Right renal cortex interstitium (tissue), 3 donors: ENCODE measurements at places on chromosomes 2 and 18. TPM values are rescaled to one million over a fixed set of nuclear protein-coding genes. Genes with fewer than 3 reads are reported as not detected.

- DNase-seq = no peak
Observed at GRCh38 chr2:160073284-160073888, 11.0 kb upstream of the PLA2R1 start.

GRCh38 chr2:201633661-201634249 lies 9.5 kb downstream of the TMEM237 start:
- no peak for DNase-seq

DNA sequence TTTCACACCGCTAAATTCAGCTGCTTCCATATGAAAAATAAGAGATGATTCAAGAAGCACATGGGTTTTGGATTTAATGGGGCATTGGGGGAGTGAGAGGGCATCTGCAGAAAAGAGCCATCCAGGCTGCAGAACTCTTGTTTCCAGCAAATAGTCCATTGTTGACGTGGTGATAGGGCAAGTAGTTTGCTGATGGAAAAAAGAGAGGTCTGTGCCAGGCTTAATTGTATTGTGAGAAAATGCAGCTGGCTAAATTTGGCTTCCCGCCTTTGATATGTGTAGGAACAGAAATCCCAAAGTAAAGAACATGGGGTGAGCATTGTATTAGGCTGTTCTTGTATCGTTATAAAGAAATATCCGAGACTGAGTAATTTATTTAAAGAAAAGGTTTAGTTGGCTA lies 199.5 kb downstream of the SETBP1 start:
- DNase-seq = no peak

GRCh38 chr2:171836146-171836910 lies 57.7 kb downstream of the SLC25A12 start:
- DNase-seq = no peak

Gene GKN1
- polyA plus RNA-seq = not detected

- no peak for DNase-seq
Observed at GRCh38 chr2:9637330-9637729, 6.5 kb upstream of the YWHAQ start.

GRCh38 chr2:241777686-241778627 lies 1.3 kb downstream of the GAL3ST2 start:
- no peak for DNase-seq

GRCh38 chr2:1132328-1132969 lies 181.8 kb downstream of the SNTG2 start:
- no peak for DNase-seq

- DNase-seq = no peak
Observed at GRCh38 chr2:235432741-235433520, 60.9 kb upstream of the AGAP1 start.

- no peak for DNase-seq
Observed at GRCh38 chr2:101787097-101787496, 89.6 kb downstream of the MAP4K4 start.

GRCh38 chr2:128370468-128371247 lies 52.0 kb upstream of the HS6ST1 start:
- no peak for DNase-seq

DNA sequence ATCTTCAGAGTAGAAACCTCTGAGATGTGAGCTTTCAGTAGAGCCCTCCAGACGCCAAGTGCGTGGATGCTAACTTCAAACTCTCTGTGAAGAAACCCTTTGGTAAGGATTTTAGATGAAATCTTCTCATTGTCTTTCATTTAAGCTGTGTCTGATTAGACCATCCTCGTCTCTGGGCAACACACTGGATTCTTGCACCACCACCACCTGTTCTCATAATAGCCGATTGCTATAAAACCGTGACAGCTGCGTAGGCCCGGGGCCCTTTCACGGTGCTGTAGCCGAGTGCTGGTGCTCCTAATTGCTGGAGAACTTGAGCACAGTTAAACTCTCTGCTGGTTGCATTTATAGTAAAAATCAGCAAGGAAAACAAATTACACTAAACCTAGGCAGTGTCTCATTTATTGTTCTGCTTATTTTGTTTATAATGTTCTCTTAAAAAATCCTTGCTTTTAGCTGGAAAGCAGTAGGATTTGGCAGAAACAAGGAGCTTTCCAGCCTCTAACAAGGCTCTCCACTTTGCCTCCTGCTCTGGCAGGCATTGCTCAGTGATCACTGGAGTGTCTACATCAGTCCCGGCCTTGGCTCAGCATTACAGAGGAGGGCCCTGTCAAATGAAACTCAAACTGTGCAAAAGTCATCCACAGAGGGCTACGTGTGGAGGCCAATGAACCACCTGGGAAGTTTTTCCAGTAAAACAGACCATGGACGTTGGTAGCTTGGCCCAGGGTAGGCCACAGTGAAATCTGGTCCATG lies 40.9 kb upstream of the MBP start:
- DNase-seq = no peak

- no peak for DNase-seq
Observed at GRCh38 chr2:219433666-219434467, 776 bp upstream of the SPEG start.

DNA sequence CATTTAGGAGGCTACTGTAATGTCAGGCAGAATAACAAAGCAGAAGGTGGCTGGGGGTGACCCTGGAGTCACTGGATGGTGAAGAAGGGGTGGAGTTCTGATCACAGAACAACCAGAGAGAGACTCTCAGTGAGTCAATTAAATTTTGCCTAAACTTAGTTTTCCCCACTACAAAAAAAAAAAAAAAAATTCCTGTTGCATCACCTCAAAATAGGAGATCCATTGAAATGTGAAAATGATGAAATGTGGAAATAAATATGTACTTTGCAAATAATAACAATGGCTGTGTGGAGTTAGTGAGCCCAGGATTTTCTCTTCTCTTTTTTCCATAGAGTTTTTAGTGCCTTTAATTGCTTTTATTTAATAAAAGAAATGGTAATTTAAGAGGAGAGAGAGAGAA lies 165.5 kb downstream of the GFPT1 start:
- no peak for DNase-seq

Gene SMAD7
- polyA plus RNA-seq = 67.8 TPM

- no peak for DNase-seq
Observed at GRCh38 chr2:190043441-190043840, 19.1 kb downstream of the MSTN start.

DNA sequence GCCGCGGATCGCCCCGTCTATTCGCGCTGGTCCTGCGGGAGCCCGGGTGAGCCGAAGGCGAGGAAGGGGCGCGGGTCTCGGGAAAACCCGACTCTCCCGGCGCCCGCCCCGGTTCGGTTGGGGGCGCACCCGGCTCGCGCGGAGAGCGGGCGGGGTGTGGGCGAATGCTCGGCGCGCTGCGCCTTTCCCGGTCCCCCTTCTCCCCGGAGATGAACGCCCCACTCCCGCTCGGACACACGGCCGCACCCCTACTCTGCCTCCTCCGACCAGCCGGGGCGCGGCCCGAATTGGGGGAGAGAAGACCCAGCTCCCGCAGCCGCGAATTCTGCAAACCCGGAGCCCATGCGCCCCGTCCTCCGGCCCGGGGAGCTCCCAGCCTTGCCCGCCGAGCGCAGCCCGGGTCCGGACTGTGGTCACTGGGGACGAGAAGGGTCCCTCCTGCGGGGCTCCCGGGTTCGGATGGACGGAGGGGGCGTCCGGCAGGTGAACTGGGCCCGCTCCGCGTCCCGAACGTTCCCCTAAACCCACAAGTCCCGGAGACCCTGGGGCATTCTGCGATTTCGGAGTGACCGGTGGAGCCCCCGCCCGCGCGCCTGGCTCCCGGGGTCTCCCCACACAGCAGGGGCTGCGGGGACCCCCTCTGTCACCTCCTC lies 734 bp downstream of the KCNG2 start:
- DNase-seq = no peak

DNA sequence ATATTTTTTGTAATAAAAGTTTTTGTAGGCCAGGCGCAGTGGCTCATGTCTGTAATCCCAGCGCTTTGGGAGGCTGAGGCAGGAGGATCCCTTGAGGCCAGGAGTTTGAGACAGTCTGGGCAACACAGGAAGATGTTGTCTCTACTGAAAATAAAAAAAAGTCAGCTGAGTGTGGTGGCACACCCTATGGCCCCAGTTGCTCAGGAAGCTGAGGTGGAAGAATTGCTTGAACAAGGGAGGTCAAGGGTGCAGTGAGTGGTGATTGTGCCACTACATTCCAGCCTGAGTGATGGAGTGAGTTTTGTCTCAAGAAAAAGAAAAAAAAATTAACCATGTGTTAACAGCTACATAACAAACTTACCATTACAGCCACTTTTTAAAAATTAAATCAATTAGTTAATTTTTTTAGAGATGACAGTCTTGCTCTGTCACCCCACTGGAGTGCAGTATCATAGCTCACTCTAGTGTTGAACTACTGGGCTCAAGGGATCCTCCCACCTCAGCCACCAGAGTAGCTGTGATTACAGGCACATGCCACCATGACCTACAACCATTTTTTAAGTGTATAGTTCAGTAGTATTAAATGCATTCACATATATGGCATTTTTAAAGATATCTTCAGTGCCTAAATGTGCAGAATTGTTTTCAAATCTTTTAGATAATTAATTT lies 67.2 kb upstream of the ACYP2 start:
- DNase-seq = no peak

DNA sequence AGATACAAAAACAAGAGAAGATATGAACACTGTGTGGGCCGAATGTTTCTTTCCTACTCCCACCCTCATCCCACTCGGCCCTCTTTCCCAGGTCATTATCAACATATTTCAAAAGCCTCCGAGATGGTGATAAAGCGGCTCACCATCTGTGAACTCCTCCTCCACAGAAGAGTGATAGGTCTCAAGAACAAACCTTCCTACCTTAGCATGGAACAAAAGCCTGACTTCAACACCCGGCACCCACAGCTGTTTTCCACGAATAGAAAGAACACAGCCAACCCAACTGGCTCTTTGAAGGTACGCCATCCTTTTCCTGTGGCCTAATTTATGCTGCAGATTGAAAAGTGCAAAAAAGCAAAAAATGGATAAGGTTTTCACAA lies 28.8 kb downstream of the BCL2 start:
- DNase-seq = no peak

DNA sequence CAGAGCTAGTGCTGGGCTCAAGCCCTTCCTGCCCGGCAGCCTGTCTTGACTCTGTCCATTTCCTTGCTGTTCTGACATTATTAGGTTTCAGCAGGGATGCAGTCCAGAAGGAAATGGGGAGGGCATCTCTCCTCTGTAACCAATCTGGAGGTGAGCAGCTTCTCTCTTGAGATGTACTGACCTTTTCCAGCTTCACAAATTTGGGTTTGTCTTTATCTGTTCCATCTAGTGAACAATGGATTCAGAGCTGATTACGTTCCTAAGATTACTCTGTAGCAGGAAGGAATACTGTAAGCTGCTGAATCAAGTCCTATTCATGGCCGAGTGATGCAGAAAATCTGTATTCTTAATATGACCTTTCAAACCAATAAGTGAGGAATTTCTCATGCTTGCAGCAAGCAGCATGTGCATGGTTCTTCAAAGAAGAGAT lies 11.0 kb downstream of the PLA2R1 start:
- DNase-seq = no peak

DNA sequence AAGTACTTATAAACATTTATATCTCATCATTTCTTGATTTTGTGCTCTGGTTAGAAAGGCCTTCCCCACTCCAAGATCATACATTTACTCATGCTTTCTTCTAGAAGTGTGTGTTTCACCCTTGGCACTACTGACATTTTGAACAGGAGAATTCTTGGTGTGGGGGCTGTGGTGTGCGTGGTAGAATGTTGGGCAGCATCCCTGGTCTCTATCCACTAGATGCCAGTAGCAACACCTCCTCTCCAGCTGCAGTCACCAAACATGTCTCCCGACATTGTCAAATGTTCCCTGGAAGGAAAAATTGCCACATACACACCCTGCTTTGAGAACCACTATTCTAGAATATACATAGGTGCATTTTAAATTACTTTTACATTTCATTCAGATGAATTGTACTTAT lies 8.7 kb upstream of the TGIF1 start:
- no peak for DNase-seq

GRCh38 chr2:176150584-176151441 lies 537 bp upstream of the HOXD4 start:
- no peak for DNase-seq

Gene GULP1
- 64.1 TPM for polyA plus RNA-seq

- DNase-seq = no peak
Observed at GRCh38 chr2:158600155-158600802, 143.5 kb downstream of the PKP4 start.

- no peak for DNase-seq
Observed at GRCh38 chr2:37774976-37775907, 103.8 kb upstream of the CDC42EP3 start.

GRCh38 chr2:121955872-121956271 lies 200.4 kb downstream of the TSN start:
- no peak for DNase-seq

Gene INHA
- 0.46 TPM for polyA plus RNA-seq

Gene BOLL
- polyA plus RNA-seq = 0.08 TPM

Gene NT5C1B
- polyA plus RNA-seq = 1.3 TPM

DNA sequence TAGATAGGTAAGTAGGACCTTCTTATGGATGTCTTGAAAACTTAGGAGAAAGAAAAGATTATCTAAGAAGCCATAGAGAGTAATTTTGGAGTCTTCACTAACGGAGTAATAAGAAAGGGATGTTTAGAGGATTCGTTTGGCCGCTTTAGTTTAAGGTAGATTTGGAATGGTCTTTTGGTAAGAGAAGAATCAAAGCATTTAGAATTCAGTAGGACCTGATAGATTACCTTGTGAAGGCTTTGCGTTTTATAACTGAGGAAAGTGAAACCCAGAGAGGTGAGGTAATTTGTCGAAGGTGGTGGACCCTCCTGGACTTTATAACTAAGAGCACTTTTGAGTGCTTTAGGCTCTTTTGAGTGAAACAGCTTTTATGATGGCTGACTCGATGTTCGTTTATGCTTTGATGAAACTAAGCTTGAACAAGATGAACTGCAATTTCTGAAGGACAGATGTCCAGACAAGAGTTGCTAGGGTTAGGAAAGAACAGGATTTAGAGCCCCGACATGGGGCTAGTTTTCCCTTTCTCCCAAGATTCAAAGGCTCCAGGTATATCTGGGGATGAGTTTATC lies 1.3 kb downstream of the MYL12B start:
- no peak for DNase-seq

Gene SLC35F6
- polyA plus RNA-seq = 15.0 TPM
